ENCODE measurements at places on chromosomes 4 and X.

- peak; percentile 16 for DNase-seq
Measured at GRCh38 chr4:37389967-37390580, 145.5 kb downstream of the NWD2 start.

GRCh38 chrX:15988661-15989603, 134.3 kb upstream of the AP1S2 start:
- no peak for DNase-seq

- no peak for DNase-seq
Measured at GRCh38 chr4:21848021-21848420, 100.6 kb downstream of the KCNIP4 start.

DNA sequence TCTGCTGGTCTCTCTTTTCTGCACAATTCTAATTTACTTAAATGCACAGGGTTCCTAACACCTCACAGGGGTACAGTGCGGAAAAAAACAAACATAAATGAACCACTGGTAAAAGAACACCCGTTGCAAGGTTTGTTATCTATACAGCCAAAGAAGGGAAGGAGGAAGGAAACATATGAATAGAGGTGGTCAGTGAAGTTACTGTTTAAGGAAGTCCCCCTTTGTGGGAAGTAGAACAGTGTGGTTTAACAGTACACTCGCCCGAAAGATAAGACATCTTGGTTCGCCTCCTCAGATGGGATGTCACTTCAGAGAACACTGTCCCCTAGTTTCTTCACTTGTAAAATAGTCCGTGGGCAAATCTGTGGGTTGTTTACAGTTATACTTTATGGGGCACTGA, 57.5 kb downstream of the TEC start:
- DNase-seq, result no peak

DNA sequence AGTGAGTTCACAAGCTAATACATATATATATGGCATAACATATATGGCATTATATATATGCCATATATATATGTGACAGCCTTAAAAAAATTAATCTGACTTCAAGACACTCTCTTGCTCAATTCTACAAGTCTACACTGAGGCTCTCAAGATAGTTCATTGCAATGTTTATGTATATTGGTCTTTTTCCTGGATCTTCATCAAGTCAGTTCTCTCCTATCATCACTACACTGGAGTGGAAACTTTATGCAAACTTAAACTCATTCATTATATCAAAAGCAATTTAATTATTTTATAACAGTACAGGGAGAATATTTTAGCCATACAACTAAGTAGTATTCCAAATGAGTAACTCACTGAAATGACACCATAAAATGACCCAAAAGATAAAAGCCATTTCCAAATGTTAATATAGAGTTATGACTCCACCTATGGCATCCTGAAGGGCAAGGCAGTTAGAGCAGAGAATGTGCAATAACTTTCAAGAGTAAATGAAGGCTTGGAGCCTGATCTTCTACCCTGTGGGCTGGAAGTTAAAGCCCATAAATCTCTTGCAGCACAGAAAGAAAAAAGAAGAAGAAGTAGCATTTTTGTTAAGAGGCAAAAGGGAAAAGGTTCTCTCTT, 176.3 kb upstream of the SLIT2 start:
- DNase-seq, result no peak

GRCh38 chr4:147533331-147533730, 52.4 kb downstream of the EDNRA start:
- no peak for DNase-seq
